ENCODE measurements at places on chromosomes 6 and 20.

GRCh38 chr6:53979468-53980067, 131.7 kb upstream of the MLIP start:
- no peak for DNase-seq

- no peak for DNase-seq
These were observed 29.1 kb upstream of the TMEM14A start for GRCh38 chr6:52641826-52642225.

DNA sequence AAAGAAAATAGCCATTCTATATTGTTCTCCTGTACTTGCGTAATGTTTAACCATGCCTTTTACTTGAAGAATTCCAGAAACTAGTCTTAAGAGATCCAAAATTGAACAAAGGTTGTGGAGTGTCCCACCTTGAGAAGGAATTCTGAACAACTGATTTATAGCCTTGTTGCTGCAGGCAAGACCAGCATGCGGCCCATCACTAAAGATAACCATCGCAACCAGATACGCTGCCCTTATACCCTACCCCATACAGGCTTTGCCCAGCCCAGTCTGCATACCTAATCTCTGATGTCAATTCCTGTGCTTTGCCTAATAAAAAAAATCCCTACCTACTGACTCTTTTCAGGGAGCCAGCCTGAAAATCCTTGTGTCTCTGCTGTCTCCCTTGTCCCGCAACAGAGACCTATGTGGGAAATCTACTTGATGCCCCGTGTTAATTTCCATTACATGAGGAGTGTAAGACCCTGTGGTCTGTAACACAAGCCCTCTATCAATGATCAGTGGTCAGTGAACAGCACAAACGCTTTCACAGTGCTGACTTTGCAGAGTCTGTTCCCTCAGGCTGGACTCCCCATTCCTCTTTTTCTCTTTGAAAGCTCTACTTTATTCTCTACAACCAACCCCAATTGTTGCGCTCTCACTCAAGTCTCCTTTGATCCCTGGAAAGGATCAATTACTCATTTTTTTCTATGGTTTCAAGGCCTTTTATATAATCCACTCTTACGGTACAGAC, 125.7 kb upstream of the BTBD3 start:
- DNase-seq: no peak

- no peak for DNase-seq
These were observed 414.9 kb downstream of the KIF16B start for GRCh38 chr20:16158090-16158975.

- no peak for DNase-seq
These were observed 16.9 kb downstream of the SPDEF start for GRCh38 chr6:34539181-34539580.

GRCh38 chr20:34271956-34272355, 30.7 kb downstream of the ASIP start:
- DNase-seq: no peak
